ENCODE measurements at places on chromosomes 2 and 18.

GRCh38 chr2:5515693-5516092 is 176.5 kb upstream of the SOX11 start:
- no peak for ATAC-seq

DNA sequence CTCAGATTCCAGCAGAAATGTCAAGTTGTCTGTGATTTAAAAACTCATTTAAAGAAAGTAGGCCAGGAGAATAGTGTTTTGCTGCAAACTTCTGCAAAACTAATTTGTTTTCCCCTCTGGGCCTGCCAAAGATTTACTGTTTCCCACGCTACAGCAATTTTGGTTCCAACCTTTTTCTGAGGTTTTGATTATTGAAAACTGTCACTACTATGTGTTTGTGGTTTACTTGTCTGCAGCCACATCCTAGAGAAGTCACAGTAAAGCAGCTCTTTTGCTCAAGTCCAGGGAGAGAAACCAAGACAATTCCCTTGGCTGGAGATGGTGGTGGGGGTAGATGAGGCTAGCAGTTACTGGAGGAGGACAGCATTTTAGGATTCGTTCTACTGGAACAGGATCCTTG is 12.8 kb downstream of the IL1R2 start:
- no peak for ATAC-seq

GRCh38 chr2:147390475-147390874 is 454.4 kb upstream of the ACVR2A start:
- no peak for ATAC-seq

DNA sequence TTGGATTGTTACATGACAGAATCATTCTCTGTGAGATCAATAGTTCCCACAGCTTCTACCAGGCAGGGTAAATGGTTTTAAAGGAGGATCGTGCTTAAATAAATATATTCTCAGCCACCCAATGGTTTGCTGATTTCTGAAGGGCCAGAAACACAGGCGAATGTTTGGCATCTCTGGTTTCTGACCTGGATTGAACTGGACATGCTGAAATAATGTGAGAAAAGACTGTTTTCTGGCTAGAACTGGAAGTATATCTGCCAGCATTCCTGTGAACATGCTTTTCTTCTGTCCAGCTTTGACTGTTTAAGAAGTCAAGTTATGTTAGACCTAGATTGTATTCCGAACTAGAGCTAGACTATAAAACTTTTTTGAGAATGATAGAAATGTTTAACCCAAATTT is 77.1 kb upstream of the COL3A1 start:
- no peak for ATAC-seq

GRCh38 chr2:160381425-160381951 is 112.1 kb downstream of the RBMS1 start:
- no peak for ATAC-seq

DNA sequence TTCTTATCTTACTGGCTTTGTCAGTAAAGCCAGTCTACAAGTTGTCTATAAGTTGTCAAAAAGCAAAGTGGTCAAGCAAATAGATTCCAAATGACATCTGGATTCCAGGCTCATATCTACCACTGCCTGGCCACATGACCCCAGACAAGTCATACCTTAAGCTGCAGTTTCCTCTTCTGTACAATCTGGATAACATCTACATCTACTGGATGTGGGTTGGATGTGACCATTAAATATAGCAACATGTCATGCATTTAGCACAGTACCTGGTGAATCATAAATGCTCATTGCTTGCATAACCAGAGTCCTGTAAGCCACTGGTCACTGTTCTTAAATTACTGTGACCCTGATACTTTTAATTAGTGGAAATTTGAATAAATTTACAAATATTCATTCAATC is 16.8 kb downstream of the COBLL1 start:
- ATAC-seq = no peak

DNA sequence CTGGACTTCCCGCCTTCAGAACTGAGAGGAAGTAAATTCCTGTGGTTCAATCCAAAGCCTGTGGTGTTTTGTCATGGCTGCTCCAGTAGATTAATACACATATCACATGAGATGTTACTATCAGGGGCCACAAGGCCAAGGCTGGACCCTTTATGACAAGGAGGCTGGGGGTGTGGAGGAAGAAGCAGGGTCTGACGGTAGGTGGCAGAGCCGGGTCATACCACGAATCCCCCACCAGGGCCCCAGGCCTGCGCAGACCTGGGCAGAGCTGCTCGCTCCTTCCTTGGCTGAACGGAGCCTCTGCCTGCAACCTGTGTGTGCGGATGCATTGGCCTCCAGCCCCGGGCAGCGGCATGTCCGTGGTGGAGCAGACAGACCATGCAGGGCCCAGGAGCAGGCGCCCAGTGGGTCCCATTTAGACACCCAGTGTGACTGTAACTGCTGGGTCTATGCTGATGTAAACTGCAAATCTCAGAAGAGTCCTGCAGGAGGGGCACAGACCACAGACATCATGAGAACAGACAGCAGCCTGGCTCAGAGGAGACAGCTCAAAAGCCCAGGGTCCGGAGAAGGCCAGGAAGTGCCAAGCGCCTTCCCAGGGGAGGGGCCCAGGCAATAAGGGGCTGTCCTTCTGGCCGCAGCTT is 155.2 kb downstream of the PXDN start:
- no peak for ATAC-seq
